Effector CD8-positive, alpha-beta T cell (primary cell): ENCODE measurements at places on chromosomes 2 and 18.

- no peak for DNase-seq
Measured at GRCh38 chr2:165874445-165875039, 79.0 kb downstream of the TTC21B start.

DNA sequence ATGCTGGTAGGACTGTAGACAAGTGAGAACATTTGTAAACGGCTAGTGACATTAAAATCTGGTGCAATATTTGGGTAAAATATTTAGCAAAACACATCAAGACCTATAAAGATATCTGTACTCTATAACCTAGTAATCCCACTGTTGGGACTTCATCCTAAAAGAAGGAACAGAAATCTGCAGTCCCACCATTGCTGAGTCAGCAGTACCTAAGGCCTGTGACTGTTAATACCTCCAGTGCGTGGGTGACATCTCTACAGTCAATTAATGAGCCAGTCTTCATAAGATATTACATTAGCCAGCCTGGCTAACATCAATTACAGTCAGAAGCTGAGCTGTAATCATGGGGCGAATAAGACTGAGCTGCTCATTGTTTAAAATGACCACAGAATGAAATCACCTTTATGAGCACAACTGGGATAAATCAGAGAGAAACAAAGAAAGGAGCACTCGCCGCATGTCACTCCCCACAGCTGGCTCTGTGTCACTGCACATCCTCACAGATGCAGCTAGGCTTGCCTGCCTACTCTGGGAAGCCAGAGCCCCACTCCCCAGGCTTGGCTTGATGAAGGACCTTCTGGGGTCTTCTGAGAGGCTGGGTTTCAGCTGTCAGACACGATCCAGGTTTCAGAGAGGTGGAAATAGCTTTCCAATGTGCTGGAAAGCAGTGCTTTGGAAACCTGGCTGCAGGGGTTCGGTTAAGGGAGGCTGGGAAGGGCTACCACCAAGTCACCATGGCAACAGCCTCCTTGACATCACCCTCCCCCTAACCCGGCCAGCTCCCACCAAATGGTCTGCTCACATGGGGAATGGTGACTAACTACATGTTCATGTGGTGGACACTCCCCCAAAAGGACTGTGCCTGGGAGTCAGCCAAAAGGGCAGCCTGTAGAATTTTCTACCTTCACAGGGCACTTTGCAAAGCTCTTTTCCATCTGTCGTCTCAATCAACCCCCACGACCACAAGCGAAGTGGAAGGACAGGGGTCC, 145.0 kb downstream of the ZBTB7C start:
- DNase-seq, result no peak

DNA sequence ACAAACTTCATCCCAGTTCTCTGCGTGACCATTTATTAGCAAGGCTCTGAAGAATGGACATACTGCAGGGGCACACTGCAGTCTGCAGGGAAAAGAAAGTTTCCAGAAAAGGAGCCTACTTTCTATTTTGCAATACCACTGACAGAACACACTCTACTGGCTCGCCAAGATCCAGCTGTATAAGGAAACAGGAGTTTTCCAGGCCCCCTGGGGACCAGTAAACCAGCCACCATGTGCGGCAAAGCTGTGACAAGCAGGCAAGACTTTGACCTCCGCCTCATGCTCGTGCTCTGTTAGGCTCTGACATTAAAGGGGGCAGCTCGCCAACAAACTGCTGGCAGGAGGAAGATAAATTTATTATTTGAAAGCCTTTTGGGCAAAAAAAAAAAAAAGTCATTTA, 67.3 kb downstream of the CCBE1 start:
- DNase-seq, result no peak

GRCh38 chr2:132909427-132909826, 239.4 kb upstream of the LYPD1 start:
- no peak for DNase-seq

DNA sequence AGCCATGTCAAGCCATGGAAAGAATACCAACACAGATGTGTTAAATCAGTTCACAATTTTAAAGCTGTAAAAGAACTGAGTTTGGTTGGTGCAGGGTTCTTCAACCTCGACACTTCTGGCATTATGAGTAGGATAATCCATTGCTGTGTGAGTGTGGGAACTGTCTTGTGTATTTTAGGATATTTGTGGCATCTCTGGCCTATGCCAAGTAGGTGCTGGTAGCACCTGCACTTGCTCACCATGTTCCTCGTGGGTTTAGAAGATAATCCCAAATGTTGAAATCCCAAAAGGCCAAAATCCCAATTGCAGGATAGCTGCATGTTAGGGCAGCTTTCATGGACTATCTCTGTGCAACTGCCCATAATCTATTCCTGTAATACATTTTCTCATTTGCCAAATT, 3.8 kb downstream of the KRCC1 start:
- no peak for DNase-seq

DNA sequence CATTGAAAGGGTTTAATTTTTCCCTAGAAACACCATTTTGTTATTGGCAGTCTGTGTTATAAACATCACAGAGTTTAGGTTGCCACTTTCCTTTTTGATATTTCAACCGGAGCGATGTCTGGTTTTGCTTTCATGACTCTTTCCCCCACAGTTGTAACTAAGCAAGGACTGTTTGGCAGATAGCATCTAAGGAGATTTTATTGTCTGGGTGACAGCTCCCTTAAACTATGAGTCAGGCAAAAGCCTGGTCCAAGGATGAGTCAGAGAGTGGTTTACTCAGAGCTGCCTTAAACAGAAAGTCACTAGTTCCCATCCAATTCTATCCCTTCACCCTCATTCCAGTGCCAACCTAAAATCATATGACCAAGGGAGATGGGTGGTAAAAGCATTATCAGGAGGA, 341.6 kb upstream of the VWC2L start:
- no peak for DNase-seq

DNA sequence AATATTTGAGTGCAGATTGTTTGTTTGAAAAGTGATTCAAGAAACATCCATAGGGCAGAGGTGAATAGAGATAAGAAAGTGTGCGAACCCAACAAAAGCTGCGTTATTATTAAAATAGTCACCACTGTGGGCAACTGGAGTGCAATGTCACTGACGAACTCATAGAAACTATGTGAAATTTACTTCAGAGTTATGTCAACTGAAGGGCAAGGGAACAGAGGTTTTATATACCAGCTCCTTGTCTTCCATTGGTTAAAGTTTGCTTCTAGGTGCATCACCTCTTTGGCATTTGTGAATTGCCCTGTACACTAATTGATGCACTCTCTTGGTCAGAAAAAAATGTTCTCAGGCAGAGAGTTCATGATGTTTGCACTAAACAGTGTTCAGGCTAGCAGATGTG, 110.5 kb upstream of the NYAP2 start:
- no peak for DNase-seq

GRCh38 chr2:158325031-158325781, 131.3 kb downstream of the CCDC148 start:
- no peak for DNase-seq

- no peak for DNase-seq
Measured at GRCh38 chr18:45653090-45653489, 37.8 kb downstream of the SLC14A2 start.

DNA sequence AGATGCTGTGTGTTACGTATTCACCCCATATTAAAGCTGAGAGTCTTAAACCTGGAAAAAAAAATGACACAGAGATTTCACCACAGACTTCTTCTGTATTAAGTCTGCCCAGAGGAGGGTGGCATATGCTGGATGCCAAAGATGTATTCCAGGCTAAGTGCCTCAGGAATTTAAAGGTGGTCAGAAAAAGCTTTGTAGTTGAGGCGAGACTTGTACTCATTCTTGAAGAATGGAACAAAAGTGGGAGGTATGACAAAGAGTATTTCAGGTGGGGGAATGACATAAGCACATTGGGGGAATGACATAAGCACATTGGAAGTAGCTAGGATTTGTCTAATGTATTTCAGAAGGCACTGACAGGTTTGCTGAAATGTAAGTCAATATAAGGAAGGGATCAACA, 98.6 kb downstream of the BABAM2 start:
- no peak for DNase-seq

DNA sequence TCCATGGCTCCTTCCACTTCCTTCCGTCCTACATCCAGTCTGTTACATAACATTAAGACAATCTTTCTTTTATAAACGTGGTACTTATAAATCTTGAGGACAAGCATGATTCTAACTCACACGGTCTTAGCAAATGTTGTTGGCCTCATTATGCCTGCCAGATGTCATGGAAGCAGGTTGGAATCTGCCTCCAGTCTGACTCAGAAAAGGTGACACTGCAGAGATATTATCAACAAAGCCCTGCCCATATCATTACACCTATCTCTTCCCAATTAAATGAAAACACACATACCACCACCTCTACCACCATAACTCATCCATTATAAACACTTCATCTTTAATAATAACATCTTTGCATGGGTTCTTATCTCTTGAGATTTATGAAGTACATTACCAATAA, 334.7 kb upstream of the CHAC2 start:
- DNase-seq, result no peak

- DNase-seq, result no peak
Measured at GRCh38 chr2:203656522-203657287, 49.7 kb upstream of the CD28 start.

- no peak for DNase-seq
Measured at GRCh38 chr2:30505500-30506180, 58.6 kb downstream of the LCLAT1 start.

DNA sequence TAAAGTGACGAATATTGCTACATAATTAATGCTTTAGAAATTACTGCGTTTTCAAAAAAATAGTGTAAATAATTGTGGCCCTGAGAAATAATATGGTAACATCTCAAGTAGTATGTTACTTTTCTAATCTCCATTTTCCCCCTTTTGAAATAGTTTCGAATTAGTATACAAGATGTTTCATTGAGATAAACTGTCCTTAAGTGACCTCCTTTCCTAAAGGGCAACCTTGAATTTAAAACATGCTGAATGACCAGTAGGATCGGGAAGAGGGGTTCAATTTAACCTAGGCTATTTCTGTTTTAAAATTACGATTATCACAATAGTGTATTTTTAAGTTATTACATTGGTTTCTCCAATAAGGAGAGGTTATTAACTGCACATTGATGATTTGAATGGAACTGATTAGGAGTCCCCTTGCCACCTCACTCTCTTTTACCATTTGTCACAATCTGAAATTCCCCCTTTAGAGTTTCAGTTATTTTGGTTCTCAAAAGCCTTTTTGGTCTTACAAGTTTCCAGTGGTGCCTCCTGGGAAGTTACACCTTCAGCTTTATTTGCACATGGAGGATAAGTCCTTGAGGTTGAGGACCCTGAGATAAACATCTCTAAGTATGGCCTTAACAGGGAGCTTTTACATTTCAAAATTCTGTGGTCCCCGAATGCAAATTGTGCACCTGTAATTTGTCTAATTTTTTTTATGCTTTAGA, 2.3 kb downstream of the ACTR3 start:
- no peak for DNase-seq

DNA sequence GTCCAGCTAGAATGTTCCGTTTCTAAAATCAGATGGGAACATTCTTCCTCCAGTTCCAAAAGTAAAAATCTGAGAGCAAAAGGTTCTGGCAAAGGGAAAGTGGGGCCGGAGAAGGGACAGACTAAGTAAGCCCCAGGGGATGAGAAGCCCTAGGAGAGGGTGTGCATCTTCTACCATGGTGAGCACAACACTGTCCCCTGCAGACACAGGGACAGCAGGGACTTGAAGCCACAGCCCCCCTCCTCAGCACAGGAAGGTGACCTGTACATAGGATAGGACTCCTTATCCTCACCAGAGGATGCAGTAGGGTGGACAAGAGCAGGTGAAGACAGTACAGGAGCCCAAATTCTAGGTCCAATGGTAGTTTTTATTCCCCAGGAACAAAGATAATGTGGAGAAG, 12.6 kb upstream of the ATRAID start:
- no peak for DNase-seq

GRCh38 chr18:48023334-48024008, 93.0 kb upstream of the SMAD2 start:
- DNase-seq, result no peak

- DNase-seq, result no peak
Measured at GRCh38 chr2:100275200-100275589, 47.1 kb downstream of the LONRF2 start.

GRCh38 chr2:9909106-9909505, 42.4 kb upstream of the GRHL1 start:
- DNase-seq, result no peak

GRCh38 chr2:30588994-30589393, 141.9 kb downstream of the LCLAT1 start:
- no peak for DNase-seq

GRCh38 chr2:199861132-199861774, 10.3 kb upstream of the FTCDNL1 start:
- no peak for DNase-seq

- DNase-seq, result no peak
Measured at GRCh38 chr2:240311821-240312220, 123.6 kb upstream of the GPC1 start.

DNA sequence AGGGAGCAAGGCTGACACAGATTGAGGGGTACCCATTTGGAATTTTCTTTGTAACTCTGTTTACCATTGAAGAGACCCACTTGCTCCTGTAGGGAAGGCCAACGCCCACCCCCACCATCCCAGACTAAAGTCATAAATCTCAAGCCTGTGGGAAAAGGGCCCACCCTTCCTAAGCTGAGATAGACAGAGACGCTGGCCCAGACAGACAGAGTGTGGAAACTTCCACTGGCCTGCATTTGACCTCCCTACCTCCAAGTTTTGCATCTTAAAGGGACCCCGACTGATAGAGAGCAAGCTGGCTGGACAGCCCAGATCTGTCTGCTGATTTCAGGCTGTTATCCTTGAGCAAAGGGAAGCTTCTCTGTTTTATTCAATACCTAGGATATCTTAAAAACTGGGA, 48.2 kb upstream of the SLC14A2 start:
- DNase-seq, result no peak

GRCh38 chr18:9974279-9974915, 60.6 kb downstream of the VAPA start:
- DNase-seq, result no peak

- DNase-seq, result no peak
Measured at GRCh38 chr2:149586063-149586462, 1.5 kb downstream of the MMADHC start.

DNA sequence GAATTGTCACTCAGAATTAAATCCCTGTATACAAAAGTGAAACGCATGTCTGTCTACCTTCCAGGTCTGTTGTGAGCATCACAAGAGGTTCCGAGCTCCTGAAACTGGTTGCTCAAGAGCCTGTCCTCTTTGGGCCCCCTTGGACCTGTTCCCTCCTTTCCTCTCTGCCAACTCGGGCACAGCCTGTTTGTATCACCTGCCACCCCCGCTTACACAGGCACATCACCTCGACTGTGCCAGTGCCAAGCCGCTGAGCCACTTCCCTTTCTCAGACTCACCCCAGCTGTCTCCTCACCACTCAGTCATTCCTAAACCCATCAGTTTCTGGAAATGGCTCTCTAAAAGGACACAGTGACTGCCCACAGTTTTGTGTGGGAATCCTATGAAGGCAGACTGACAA, 3.1 kb downstream of the EFR3B start:
- no peak for DNase-seq

GRCh38 chr2:216519154-216519762, 20.6 kb downstream of the RPL37A start:
- peak; percentile 18 for DNase-seq

DNA sequence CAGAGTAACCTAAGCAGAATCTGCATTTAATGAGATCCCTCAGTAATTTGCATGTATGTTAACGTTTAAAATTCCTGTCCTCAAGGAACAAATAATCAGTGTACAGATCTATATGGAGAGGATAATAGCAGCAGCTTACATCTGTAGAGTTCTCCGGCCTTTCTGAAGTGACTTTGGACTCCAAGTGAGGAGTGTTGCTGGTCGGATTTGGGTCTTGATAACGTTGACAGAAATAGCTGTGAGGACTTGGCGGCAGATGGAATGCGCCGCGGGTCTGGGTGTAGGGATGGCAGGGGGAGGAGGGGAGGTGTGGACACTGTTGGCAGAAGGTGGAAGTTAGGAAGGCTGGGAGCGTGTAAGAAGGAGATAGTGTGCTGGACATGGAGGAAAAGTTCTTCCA, 170.9 kb upstream of the GATA6 start:
- no peak for DNase-seq
